ENCODE measurements at places on chromosomes 1 and 21. TPM values are rescaled to one million over a fixed set of nuclear protein-coding genes. Genes with fewer than 3 reads are reported as not detected.

DNA sequence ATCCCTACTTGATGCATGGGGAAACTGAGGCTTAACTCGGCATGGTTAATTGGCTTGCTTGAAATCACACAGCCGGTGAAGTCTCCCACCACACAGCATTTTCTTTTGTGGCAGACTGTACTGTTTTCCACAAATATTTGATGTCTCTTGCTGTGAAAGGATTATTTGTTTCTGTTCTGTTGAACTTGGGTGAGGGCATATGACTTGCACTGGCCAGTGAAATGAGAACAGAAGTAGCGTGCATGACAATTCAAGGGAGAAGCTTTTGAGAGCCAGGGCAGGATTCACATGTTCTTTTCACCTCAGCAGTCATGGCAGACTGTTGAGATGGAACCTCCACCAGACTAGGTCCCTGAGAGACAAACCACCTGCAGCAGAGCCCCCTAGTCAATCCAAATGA, 11.7 kb upstream of the AK2 start:
- DNase-seq = no peak

- DNase-seq = no peak
Measured at GRCh38 chr1:192442736-192443135, 125.9 kb downstream of the RGS21 start.

- no peak for DNase-seq
Measured at GRCh38 chr1:3788756-3789420, 7.4 kb downstream of the LRRC47 start.

- DNase-seq = no peak
Measured at GRCh38 chr1:111690306-111690617, 48.9 kb downstream of the INKA2 start.

DNA sequence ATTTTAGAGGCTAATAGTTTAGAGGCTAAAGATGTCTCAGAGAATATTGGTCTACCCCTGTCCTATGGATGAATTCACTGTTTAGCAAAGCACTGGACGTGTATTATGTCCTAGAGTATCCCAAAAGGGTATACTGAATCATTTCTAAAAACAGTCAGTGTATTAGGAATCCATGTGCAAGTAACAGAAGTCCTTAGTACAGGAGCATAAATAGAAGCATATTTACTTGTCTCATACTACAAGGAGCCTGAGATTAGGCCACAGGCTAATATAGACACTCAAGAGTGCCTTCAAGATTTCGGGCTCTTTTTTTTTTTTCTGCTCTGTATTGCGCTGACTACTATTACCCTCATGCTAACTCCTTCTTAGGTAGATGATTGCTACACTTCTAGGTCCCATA, 518.9 kb downstream of the USP25 start:
- DNase-seq = no peak

DNA sequence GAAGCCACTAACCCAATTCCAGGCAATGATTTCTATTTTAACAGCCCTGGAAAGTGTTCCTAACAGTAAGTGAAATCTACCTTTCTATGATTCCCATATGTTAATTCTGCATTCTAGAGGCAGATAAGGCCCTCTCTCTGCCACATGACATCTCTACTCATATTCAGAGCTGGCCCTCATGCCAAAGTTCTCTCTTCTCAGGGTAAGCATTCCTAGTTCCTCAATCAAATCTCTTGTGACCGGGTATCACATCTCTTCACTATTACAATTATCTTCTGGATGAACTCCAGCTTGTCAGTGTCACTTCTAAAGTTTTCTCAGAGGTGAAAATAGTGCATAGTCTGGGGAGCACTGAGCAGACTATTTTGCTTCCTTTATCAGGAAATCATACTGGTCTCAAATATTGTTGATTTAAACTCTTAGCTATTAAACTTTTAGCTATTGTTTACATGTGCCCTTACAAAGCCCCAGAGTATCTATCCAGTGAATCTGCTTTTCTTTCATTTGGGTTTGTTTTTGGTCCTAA, 66.4 kb upstream of the TNFSF18 start:
- DNase-seq = no peak

GRCh38 chr1:206952171-206952570, 5.9 kb upstream of the PIGR start:
- DNase-seq = no peak

- no peak for DNase-seq
Measured at GRCh38 chr1:55582084-55582483, 366.9 kb upstream of the USP24 start.

DNA sequence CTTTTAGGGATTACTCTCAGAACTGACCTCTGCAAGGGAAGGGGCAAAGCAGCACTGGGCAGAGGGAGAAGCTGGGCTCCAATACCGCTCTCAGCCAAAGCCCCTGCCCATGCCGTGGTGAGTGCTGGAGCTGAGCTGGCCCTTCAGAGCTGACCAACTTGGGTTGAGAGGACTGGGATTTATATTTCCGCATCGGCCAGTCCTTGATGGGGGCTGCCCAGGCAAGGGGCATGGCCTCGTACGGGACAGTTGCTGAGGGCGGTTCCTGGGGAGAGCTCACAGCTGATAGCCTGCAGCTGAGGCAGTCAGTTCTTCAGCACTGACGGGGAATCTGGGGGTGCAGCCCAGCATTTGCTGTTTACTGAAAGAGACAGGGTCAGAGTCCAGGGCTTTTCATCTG, 8.0 kb downstream of the HUNK start:
- DNase-seq = no peak

DNA sequence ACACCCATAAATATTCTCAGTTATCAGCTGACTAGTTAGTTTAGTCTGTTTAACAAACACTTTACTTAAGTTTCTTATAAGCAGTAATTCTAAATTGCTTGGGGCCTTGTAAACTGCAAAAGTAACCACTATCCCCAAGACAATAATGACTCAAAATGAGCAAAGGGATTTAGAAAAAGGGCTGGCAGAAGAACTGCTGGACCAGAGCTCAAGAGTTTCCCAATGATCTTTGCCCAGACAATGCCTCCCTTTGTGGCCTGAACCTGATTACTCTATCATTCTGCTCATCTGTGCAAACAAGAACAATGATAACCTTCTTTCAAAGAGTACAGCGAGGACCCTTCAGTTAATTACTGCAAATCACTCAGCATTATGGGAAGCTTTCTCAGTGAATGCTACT, 123.5 kb downstream of the TIAM1 start:
- DNase-seq = no peak

The GUCA2A gene
- 1,254 TPM for total RNA-seq

The CLDN17 gene
- not detected for total RNA-seq

Data from mucosa of descending colon (tissue), 3 donors.